CD8-positive, alpha-beta T cell (primary cell): ENCODE measurements at places on chromosomes 12 and 14.

- DNase-seq: no peak
Observed at GRCh38 chr12:102120886-102121285, 903 bp downstream of the PARPBP start.

- peak; percentile 28 for DNase-seq
Observed at GRCh38 chr12:873954-874353, 75.5 kb downstream of the RAD52 start.

DNA sequence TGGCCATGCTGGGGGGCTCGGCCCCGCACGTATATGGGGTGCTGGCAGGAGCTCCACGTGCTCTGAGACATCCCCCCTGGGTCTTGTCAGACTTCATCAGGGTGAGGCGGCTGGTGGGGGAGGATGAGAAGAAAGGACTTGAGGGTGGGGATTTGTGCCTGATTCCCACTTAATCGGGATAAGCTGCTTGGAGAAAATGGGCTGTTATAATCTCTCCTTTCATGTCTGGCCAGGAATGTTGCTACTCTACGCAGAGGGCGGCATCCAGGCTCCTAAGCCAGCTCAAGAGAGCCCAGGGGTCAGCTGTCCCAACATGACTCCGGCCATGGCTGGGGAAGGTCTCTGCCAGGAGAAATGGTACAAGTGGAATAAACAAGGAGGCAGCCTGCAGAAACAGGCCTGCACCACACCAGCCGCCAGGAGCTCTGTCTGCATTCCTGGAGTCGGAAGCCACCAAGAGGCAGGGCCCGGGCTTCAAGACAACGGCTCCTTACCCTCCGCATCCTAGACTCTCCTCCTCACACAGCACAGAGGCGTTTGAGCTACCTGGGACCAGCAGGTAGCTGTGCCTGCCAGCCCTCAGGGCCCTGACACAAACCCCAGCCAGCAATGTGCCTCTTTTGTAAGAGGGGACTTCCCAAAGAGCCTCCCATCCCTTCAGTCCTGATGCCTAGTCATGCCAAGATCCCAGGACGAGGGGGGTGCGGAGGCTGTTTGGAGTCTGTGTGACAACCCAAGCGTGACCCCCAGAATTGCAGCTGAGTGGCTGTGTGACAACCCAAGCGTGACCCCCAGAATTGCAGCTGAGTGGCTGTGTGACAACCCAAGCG, 195.8 kb upstream of the DIO3 start:
- no peak for DNase-seq

DNA sequence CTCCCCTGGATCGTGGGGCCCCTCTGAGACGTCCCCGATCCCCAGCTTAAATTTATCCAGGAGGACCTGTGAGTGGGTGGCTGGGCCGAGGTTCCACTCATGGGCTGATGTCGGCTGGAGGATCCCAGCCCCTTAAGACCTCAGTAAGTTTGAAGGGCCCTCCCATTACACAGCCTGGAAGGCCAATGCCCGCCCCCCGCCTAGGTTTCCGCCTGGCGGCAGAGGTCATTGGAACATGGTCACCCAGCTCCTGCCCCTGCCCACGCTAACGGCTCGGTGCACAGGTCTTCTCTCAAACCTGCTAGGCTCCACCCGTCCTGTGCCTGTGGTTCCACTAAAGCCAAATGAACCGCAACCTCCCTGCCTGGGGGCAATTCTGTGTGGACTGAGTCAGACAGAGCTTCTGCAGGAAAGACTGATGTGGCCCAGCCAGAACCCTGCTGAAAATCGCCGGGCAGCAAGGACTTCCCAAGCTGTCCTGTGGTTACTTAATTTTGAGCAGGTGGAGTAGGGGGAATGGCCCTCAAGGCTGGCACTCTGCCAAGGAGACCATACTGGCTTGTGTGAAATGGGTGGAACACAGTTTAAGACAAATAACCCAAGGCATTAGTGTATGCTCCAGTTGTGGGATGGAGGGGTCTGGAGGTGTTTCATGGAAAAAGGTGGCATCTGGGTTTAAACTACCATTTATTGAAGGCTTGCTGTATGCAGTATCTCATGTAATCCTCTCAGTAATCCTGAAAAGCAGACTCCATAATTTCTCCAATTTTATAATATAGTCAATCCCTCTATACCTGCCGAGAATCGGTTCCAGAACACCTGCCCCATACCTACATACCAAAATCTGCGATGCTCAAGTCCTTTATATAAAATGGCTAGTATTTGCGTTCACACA, 903 bp upstream of the NT5DC3 start:
- DNase-seq: peak; percentile 59

DNA sequence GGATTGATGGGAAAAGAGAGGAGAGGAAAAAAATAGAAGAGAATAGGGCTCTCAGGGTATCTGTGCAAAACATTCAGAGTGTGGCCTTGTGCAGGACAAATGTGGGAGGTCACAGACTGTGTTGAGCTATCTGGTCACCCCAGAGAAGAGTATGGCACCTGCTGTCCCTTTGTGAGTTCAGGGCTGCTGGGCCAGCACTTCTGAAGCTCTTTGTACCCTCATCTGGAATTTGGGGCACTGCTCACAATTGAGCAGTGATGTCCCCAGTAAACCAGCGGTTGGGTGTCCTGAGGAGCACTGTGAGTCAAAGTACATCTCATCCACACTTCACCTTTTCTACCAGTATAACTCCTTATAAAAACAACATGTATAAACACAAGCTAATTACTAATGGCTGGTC, 2.6 kb upstream of the KRT81 start:
- DNase-seq: no peak

DNA sequence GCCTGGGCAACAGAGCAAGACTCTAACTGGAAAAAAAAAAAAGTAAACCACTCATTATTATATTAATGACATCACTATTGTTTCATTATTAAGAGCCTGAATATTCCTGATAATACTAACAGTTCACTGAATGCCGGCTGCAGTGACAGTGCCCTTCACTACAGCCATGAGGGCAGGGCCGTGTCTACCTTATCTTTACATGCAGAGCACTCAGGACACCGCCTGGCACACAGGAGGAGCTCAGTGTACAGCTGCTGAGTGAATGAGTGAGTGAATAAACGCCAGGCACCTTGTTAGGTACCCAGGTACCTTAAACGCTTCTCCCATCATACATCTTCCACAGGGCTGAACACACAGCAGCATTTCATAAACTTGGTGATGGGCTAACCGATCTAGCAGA, 23.2 kb downstream of the ZFYVE1 start:
- no peak for DNase-seq

- DNase-seq: no peak
Observed at GRCh38 chr14:51636109-51636508, 15.6 kb upstream of the FRMD6 start.

- no peak for DNase-seq
Observed at GRCh38 chr14:34000396-34000795, 49.5 kb upstream of the EGLN3 start.

GRCh38 chr12:104522985-104523722, 66.4 kb downstream of the CHST11 start:
- DNase-seq: no peak

GRCh38 chr14:89406941-89407340, 10.1 kb downstream of the FOXN3 start:
- no peak for DNase-seq

DNA sequence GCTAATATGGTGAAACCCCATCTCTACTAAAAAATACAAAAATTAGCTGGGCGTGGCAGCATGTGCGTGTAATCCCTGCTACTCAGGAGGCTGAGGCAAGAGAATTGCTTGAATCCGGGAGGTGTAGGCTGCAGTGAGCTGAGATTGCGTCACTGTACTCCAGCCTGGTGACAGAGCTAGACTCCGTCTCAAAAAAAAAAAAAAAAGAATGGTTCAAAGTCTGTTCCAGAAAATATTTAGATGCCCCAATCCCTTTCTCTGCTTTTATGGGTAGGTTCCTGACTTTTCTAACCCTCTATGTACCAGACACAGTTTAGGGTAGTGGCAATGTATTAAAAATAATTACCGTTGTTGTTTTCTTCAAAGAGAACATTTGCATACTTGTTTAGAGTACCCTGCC, 161.4 kb downstream of the STXBP6 start:
- no peak for DNase-seq

DNA sequence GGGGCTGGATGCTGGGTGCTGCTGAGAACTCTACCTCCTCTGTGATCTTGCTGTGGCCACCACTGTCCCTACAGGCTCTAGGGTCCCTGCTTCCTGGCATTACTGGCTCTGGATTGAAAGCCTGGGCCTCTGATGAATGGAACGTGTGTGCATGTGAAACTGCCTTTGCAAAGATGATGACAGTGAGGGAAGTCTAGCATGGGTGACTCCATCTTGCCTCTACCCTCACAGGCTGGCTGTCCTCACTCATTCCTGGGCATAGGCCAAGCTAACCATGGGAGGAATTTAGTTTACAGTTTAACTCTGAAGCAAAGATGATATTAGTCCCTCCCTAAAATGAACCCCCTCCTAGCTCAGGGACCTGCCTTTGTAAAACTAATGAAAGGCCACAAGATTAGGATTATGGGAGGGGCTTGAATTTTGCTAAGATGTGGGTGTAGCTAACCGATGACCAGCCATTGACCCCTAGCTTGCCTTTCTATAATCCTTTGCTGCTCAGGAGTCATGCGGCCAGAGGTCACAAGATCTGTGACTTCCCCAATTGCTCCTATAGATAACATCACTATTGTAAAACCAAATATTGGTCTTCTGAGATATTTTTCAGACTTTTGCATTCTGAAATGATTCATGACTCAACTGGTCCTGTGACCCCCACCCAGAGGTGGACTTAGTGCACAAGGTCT, 2.2 kb upstream of the C1S start:
- DNase-seq: no peak

DNA sequence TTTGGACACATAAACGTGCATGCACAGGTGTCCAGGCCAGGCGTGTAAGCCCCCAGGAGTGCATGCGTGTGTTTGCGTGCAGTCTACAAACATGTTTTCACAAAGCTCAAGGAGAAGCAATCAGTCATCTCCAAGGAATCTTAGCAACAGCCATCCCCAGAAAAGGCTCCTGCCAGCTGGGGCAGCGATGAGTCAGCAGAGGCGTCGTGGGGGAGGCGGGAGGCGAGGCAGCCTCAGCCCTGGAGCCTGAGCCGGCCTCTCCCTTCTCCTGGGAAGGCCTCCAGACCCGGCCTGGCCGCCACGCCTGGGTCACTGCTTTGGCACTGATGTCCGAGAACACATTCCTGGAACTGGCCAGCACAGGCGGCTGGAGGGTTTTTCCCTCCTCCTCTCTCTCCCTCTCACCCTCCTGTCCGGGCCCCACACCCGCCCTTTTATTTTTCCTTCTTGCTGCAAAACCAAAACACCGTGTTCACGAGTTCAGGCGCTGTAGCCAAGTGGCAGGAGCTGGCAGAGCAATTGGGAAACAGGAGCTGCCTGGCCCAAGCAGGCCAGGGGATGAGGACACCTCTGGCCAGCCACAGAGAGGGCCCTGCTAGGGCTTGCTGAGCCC, 92.7 kb downstream of the LRRC74A start:
- no peak for DNase-seq

- no peak for DNase-seq
Observed at GRCh38 chr14:77923131-77923936, 123.4 kb downstream of the ADCK1 start.

DNA sequence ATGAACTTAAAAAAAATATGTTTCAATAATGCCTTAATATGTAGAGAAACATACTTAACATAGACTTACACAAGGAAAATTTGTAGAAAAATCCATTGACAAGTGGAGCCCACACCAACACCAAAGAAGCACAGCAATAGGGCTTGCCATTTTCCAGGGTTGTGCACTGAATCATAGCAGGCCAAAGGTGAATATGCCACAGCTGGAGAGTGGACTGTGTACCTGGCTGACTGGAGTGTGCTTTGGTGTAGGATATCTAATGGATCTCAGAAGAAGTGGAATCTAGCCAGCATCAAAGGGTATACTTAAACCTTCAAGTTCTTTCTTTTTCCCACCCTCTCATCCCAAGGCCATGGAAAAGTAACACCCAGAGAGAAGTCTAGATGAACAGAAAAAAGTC, 4.8 kb downstream of the RPL10L start:
- no peak for DNase-seq

DNA sequence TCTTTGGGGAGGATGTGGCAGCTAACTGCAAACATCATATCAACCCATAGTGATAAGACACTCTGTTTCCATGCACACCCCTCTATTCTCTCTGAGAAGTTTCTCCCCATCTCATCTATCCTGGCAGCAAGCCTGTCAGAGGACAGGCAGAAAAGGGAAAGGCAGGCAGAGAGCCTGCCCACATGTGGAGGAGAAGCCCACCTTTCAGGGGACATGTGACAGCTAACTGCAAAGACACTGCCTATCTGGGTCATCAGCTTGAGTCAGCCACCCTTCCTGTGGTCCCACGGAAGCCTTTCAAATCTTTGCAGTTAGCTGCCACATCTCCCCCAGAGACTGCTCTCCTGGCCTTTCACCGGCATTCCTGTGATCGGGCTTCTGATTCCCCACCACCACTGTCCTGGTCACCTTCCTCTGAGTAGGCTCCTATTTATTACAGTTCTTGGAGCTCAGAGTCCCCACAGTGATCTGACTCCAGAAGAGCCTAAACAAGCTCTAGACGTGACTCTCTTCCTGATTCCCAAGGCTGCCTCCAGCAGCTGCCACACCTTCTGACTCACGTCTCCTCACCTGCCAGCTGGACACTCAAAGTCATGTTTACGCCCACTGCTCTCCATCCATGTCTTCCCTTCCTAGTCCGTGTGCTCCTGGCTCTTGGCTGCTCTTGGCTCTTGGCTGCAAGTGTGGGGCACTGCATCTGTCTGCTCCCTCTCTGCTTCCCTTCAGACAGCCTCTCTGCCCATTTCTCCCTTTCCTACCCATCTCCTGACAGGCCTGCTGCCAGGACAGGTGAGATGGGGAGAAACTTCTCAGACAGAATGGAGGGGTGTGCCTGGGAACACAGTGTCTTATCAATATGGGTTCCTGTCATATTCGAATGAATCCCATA, 7.5 kb upstream of the KRT1 start:
- DNase-seq: no peak

DNA sequence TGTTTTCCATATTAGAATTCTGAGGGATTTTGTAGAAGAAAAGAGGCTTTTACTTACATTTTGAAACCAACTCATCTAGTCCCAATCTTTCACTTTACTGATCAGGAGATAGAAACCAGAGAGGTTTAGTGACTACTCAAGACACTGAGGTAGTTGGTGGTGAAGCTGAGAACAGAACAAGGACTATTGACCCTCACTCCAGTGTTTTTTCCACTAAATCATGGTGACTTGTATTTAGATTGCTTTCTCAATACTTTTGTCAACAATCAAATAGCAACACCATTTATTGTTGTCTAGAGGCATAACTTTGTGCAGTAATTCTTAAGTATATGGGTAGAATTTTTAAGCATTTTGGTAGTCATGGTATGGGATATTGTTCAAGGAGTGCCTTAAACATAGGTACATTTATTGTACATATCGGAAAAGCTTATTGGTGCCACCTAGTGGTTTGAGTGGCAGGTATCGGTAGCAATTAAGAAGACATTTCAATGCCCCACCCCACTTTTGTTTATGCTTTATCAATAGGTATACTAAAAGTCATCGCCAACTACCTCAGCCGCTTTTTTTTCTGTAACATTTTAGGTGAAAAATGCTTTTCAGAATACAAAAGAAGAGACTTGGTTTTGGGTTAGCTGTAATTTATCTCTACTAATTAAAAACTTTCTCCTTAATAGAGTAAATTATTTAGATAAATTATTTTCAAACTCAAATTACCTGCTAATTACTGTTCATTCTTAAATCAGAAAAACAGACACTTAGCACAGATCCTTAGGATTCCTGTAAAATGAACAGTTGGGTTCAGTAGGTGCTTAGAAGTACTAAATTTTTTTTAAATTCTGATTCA, 47.3 kb upstream of the PAWR start:
- DNase-seq: no peak
